ENCODE measurements at places on chromosomes 5 and 9. TPM values are rescaled to one million over a fixed set of nuclear protein-coding genes. Genes with fewer than 3 reads are reported as not detected.

DNA sequence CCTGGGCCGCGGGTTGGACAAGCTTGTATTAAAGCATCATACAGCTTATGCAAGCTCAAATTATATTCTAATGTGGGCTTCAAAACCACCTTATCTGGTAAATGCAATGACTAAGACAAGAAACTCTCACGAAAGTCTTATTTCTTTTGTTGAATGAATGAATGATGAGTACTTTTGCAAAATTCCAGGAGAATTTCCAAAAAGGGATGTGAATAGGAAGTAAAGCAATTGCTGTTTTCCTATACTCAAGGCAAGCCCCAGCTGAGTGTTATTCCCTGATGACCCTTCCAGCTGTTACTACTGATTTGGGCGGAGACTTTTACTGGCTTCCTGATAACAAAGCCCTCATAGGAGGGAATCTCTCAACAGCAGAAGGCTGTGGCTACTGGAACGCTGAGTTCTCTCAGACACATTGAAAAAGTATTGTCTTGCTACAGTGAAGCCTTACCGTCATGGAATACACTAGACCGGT, 162.8 kb downstream of the SREK1 start:
- DNase-seq: no peak

- peak; percentile 93 for DNase-seq
These were observed 104.3 kb upstream of the PCSK1 start for GRCh38 chr5:96537386-96537785.

DNA sequence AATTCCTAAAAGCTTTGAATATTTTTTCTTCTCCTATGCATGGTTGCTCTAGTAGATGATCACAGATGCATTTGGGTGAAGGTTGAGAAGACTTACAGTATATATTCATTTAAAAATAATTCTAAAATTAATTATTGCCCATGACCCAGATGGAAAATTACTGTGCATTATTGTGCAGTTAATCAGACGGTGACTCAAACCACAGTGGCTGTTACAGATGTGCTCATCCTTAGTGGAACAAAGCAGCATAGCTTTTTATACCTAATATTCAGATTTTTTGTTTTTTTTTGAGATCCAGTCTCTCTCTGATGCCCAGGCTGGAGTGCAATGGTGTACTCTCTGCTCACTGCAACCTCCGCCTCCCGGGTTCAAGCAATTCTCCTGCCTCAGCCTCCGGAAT, 10.7 kb downstream of the OR2V1 start:
- DNase-seq: peak; percentile 37

- no peak for DNase-seq
These were observed 15.0 kb upstream of the SCGB3A1 start for GRCh38 chr5:180606215-180606785.

- DNase-seq: no peak
These were observed 34.0 kb downstream of the NKD2 start for GRCh38 chr5:1042626-1043025.

DNA sequence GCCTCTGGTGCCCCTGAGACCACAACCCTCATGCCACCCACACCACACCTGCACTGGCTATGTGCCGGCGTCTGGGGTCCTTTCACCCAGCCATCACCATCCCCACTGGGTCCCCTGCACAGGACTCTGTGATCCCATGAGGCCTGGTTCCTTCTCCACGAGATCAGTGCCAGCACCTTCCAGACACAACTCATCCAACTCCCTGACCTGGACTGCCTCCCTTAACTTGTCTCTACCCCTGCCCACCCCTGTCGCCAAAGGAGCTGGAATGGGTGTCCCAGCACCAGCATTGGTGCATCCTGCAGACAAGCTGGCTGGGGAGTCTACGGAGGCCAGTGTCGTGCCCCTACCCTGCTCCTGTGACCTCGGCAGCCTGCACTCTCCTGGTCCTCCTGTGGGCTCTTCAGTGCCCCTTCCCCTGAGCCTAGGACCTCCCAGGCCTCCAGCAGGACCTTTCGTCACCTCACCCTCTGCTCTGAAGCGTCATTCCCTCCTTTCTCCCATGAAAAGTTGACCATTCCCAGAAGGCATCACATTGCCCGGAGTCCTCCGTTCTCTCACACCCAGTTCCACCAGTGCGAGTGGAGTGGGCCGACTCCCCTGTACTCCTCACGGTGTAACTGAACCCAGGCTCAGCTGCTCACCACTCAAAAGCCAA, 87.7 kb downstream of the NSUN2 start:
- no peak for DNase-seq

GRCh38 chr5:140073296-140073695, 30.2 kb upstream of the NRG2 start:
- peak; percentile 6 for DNase-seq

DNA sequence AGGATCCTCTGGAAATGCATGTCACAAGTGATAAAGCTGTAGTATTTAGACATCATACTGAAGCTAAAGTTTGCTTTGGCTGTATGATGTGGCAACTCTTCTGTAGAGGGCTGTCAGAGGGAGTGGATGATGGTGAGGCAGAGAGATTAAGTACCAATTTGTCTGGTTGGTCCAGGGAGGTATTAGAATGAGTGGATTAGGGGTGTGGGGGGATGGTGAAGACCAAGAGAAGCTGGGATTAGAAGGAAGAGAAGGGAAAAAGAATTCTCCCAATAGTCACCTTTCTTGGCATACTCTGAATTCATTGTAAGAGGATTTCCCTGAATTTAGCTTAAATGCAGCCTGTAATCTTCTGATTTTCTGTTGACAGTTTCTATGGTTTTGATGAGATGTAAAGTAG, 3.6 kb downstream of the PCDHAC2 start:
- no peak for DNase-seq

DNA sequence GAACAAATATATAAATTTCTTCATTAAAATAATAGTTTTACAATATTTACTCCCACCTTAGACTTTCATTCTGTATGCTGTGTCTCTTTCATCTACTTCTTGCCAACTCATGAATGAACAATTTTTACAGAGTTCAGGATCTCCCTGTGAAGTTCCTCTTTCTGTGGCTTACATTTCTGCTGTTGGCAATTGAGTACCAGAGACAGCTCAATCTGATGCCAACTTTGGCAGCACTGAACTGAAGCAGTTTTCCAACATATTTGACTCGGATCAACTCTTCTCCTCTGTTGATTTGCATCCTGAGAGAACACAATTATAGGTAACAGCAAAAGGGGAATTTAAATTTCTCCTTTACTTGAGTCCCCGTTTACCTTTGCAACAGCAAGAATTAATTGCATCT, 1262.2 kb downstream of the EFNA5 start:
- peak; percentile 12 for DNase-seq

DNA sequence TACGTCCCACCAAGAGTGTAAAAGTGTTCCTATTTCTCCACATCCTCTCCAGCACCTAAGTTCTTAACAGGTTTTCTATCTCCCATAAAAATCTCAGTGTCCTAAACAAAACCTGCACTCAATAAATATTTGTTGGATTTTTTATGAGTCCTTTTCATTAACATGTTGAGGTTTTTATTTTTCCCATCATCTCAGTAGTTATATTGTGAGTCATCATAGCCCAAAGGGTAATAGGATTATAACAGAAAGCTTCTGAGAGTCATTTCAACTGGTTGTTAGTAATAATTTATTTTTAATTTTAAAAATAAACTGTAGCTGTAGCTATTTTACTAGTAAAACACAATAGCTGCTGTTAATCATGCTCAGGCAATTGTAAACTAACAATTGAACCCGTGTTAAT, 331.6 kb upstream of the SLC30A5 start:
- DNase-seq: peak; percentile 86

JAKMIP2 gene
- total RNA-seq: 1.1 TPM

SPATA31A3 gene
- not detected for total RNA-seq

EIF4E1B gene
- total RNA-seq: not detected

FBLL1 gene
- total RNA-seq: 0.81 TPM

C5 gene
- 3.4 TPM for total RNA-seq
